Stimulated activated CD4-positive, alpha-beta T cell treated with anti-CD3 and anti-CD28 coated beads, Interleukin-12 subunit alpha, Interleukin-12 subunit beta, amount 100 ng/mL, for 4 hours (primary cell): ENCODE measurements at places on chromosomes 12 and 14.

- no peak for DNase-seq
Observed at GRCh38 chr14:59828276-59828675, 42.3 kb downstream of the RTN1 start.

DNA sequence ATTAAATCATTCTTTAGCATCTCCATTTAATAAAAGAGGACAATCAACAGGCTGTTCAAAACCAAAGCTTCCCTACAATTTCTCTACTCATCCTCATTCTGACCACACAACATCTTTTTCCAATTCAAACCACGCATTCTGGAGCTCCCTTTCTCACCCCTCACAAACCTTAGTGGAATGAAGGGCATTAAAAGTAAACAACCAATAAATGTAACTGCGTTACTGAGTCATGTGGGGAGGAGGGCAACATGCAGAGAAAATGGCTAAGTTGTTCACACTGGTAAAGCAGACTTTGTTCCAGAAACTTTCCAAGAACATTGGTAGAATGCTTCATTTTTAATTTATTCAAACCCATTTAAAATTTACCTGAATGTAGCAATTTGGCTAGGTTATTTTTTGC, 19.6 kb downstream of the SOX5 start:
- no peak for DNase-seq

DNA sequence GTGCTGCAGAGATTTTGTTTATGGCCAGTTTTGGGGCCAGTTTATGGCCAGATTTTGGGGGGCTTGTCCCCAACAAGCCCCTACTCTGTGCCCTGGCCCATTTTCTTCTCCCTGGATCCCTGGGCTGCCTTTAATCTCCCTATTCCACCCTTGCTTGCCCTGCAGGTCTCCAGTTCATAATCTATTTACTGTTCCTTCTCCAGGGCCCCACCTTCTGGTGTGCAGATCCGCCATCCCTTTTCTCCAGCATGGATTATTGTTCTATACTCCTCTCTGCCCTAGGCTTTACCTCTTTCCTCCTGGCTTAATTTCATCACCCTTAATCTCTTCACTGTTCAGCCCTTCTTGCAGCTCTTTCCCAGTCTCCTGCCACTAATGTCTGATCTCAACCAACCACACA, 26.0 kb upstream of the NUDT4 start:
- DNase-seq, result no peak

GRCh38 chr14:94100847-94101246, 9.7 kb upstream of the IFI27 start:
- DNase-seq, result no peak

DNA sequence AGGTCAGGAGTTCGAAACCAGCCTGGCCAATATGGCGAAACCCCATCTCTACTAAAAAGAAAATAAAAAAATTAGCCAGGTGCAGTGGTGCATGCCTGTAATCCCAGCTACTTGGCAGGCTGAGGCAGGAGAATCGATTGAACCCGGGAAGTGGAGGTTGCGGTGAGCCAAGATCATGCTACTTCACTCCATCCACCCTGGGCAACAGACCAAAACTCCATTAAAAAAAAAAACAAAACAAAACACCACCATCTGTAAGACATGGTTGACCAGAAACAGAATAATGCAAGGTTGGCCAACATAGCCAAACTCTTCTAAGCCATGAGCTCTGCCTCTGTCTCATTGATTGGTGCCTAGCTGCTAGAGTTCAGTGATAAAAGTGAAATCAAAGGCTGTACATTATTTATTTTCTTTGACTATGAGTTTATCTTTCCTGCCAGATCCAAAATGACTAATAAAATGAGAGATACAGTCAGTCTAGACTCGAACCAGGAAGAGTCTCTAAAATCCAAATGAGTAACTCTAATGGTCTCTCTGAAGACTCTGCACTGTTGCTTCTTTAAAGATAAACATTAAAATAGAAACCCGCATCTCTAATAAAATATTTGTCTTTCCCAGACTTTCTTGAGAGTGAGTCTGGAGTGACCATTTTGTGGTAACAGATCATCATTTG, 404.7 kb downstream of the DAD1 start:
- DNase-seq, result no peak

GRCh38 chr12:114395233-114395632, 10.7 kb downstream of the TBX5 start:
- DNase-seq, result no peak

- DNase-seq, result no peak
Observed at GRCh38 chr14:61718039-61718438, 22.7 kb downstream of the HIF1A start.

- no peak for DNase-seq
Observed at GRCh38 chr12:30400349-30400748, 295.3 kb downstream of the IPO8 start.

DNA sequence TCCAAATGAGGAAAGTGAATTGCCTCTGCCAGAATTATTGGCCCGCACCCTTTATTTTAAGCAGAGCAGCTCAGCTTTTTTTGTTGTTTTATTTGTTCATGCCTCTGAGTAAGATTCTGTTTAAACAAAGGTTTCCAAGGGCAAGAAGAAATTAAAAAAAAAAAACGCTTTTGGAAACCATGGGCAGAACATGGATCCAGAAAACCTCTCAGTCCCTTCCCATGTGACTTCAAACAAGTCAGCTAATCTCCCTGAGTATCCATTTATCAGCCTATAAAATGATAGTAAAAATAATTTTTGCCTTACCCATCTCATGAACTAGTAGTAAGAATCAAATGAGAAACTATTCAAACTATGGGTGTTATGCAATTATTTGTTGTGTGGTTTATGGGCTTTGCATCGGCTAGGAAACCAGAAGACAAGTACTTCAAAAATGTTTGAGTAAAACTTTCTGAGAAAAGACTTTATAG, 27.6 kb downstream of the KITLG start:
- DNase-seq, result no peak

DNA sequence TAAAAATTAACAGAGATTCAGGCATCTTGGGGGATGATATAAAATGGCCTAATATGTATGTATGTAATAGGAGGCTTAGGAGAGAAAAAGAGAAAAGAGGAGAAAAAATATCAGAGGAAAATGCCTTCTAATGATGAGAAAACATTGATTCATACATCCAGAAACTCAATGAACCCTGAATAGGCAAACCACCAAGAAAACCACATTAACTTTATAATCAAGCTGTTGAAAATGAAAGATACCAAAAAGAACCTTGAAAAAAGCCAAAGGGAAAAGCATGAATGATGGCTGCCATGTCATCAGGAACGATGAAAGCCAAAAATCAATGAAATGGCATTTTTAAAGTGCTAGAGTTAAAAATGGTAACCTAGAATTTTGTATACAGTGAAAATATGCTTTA, 180.2 kb downstream of the EPS8 start:
- no peak for DNase-seq

GRCh38 chr12:11633968-11634367, 15.5 kb upstream of the ETV6 start:
- DNase-seq, result no peak

DNA sequence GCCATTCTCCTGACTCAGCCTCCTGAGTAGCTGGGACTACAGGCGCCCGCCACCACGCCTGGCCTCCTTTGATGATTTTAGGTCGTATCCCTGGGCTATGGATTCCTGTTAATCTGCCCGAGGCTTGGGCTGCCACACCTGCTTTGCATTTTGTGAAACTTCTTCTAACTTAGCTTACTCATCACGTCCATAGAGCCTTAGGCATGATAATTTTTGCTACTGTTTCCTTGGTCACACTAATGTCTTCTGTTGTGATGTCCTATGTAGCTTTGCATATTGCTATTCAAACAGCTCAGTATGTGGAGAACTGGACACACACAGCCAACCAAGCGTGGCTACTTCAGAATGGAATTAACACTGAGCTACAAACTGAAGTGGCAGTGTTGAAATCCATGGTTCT, 47.5 kb upstream of the DDX11 start:
- no peak for DNase-seq

GRCh38 chr12:46675736-46676135, 150.1 kb downstream of the SLC38A4 start:
- no peak for DNase-seq

DNA sequence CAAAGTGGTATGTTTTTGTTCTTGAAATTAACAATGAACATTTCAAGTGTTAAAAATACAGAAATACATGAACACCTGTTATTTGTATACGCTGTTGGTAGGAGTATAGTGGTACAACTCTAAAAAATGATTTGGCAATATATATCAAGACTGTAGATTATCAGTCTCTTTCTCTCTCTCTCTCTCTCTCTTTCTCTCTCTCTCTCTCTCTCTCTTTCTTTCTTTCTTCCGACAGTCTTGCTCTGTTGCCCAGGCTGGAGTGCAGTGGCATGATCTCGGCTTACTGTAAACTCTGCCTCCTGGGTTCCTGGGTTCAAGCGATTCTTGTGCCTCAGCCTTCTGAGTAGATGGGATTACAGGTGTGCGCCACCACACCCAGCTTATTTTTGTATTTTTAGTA, 12.6 kb downstream of the HEBP1 start:
- DNase-seq, result no peak

DNA sequence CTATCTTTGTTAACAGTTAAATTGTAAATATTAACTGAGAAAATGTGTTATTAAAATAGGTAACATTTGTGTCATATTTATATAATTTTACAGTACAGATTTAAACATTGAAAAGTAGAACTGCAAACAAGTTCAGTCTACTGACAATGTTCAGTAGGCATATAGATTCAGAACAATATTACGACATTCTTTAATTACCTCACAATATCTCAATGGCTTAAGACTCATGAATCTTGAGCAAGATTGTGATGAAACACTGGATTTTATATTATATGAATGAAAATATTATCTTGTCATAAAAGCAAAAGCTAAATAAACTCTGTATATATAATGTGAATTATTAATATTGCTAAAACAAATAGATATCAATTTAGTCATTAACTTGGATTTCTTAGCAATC, 194.9 kb downstream of the ADAMTS20 start:
- DNase-seq, result no peak

- no peak for DNase-seq
Observed at GRCh38 chr12:16323010-16323409, 24.4 kb upstream of the MGST1 start.

DNA sequence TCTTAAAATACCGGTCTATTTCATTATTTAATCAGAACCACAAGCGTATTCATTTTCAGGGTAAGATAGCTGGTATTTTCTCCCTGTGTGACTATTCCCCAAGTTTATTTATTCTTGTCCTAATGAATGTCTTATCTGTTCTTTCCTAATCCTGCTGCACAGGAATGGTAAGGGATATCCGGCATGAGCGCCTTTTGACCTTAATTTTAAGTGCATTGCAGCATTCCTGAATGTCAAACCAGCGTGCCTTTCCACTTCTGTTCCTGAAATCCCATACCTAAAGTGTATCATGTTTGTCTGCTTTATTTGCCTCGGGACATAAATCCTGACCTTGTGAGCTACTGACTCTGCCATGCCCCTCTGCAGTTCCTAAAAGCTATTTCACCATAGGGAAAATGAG, 1713.2 kb upstream of the FLRT2 start:
- DNase-seq, result no peak

DNA sequence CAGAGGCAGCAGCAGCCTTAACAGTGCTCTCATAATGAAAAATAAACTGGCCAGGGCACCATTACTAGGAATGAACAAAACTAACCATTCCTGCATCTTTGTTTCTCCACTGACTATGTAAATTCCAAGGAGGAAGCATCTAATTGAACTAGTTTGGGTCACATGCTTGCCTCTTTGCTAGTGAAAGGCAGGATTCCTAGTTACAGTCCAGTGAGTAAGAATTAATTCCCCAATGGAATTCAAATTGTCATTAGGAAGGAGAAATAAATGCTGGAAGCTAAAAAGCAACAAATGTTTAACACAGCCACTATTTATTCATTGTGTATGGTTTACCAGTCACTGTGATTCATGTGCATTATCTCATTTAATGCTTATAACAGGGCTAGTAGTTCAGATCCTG, 316.0 kb downstream of the CCDC91 start:
- no peak for DNase-seq

DNA sequence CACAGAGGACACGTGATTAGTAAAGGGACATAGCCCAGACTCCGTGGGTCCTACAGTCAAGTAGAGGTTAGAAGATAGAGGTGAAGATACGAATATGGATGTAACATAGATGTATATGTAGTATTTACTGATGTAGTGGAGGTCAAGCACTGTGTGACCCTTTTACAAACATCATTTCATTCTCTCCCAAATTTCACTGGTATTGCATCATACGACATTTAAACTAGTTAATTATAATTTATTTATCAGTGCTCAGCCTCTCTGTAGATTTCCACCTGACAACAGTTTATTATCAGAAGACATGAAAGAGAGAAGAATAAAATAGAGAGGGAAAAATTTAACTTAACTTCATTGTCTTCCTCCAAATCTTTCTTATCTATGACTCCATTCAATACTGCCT, 927.9 kb upstream of the TMEM132C start:
- DNase-seq, result no peak

DNA sequence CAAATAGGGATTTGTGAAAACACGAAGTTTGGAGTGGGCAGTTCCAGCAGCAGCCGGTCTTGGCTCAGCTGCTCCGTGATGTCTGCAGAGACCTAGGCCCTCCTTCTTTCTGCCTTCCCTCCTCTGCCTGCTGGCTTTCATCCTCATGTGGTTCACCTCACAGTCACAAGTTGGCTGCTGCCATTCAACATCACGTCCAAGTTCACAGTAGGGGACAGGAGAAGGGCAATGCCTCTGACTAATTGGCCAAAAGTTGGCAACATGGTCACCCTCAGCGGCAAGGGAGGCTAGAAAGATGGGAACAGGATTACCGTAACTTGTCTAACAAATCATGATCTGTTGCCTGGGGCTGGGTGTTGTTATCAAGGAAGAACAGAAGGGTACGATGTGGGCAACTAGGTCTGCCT, 7.8 kb upstream of the CACNA2D4 start:
- DNase-seq, result no peak

- DNase-seq, result no peak
Observed at GRCh38 chr12:71295953-71296352, 138.2 kb upstream of the TSPAN8 start.

DNA sequence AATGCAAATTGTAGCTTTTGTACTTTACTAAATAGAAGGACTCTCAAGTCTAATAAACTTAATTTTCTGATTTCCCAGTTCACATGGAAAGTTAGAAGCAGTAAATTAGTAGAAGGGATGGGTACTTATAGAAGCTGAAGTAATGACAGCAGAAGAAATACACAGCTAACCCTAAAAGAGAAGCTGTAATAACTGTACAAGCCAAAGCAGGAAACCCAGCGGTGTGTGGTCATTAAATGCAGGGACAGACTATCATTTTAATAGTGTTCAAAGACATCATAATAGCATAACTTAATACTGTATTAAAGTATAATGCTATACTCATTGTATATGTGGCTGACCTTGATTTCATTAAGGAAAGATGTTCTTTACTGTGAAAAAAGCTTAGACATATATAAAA, 74.9 kb downstream of the PCNX1 start:
- DNase-seq, result no peak

GRCh38 chr12:98803468-98804209, 158.5 kb downstream of the APAF1 start:
- no peak for DNase-seq

DNA sequence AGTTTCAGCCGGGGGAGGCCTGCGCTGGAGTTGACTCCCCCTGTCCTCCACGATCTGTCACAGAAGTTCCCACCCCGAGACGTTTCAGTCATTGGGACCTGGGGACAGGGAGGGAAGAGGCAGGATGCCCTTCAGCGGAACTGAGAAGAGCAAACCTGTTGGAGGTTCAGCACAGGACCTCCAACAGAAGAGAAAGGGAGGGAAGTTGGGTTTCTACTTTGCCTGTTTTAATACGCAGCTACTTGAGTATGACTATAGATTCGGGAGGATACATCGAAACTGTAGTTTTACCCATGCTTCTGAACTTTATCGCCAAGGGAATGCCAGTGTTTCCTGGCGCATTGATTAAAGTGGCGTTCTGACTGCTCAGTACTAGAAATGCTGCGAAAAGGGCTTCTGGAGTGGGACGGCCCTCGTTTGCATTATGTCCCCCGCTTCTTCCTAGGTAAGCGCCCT, 2.3 kb upstream of the DUSP6 start:
- no peak for DNase-seq
